GM23248 (cell line): ENCODE measurements at places on chromosomes 4 and X.

GRCh38 chr4:173436149-173436579 lies 37.2 kb upstream of the SCRG1 start:
- no peaks in the 10 kb centered on the region for H3K27me3 ChIP-seq
- peak overlapping the region; percentile 14; the same call in 1 of the 2 replicates for H3K4me3 ChIP-seq
- H3K4me1 ChIP-seq, result peaks cover 14% of the 10 kb centered on the region
- peak; percentile 91 for DNase-seq

DNA sequence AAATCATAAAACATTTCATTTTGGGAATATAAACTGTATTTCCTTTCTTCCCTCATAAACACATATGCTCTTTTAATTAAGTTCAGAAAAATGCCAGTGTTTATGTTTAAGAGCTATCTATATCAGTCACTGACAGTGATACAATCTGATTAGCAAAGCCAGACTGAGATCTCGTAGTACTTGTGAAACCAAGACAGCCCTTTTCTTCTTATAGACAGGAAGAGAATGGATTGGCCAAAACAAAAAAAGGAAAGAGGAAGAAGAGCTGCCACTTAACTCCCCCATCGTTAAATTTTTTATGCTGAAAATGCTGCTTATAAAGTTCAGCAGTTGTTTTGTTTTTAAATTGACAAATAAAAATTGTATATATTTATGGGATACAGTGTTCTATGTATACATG lies 87.4 kb downstream of the PLAC1 start:
- H3K27me3 ChIP-seq, result no peaks in the 10 kb centered on the region
- no peaks in the 10 kb centered on the region for H3K36me3 ChIP-seq
- H3K4me3 ChIP-seq, result no peak overlapping the region
- no peak overlapping the region for H3K27ac ChIP-seq
- no peak for DNase-seq

DNA sequence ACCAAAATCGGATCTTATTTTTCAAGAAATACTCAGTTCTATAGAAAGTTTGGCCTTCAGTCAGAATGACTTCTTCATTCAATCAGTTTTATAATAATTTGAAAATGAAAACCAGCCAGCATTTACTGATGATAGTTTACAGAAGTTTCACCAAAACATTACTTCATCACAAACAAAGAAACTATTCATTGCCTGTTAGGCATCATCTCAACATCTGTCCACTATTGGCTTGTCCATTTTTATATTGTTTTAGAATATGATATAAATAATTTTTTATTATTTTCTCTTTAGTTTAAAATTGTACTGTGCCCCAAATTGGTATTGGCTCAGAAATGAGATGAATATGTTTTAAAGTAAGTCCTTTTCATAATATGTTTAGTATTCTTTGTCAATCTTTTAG lies 38.4 kb downstream of the FAT4 start:
- H3K27ac ChIP-seq, result no peak overlapping the region
- no peaks in the 10 kb centered on the region for H3K4me1 ChIP-seq
- no peaks in the 10 kb centered on the region for H3K36me3 ChIP-seq
- no peaks in the 10 kb centered on the region for H3K27me3 ChIP-seq
- no peak for DNase-seq

GRCh38 chrX:74063426-74064155 lies 240.4 kb upstream of the ZCCHC13 start:
- no peak overlapping the region for H3K4me3 ChIP-seq
- H3K36me3 ChIP-seq, result no peaks in the 10 kb centered on the region
- no peak for DNase-seq
- H3K27ac ChIP-seq, result no peak overlapping the region
- no peaks in the 10 kb centered on the region for H3K27me3 ChIP-seq

GRCh38 chr4:153137159-153137558 lies 67.1 kb upstream of the TRIM2 start:
- DNase-seq, result peak; percentile 98
- H3K27me3 ChIP-seq, result no peaks in the 10 kb centered on the region
- H3K36me3 ChIP-seq, result no peaks in the 10 kb centered on the region

DNA sequence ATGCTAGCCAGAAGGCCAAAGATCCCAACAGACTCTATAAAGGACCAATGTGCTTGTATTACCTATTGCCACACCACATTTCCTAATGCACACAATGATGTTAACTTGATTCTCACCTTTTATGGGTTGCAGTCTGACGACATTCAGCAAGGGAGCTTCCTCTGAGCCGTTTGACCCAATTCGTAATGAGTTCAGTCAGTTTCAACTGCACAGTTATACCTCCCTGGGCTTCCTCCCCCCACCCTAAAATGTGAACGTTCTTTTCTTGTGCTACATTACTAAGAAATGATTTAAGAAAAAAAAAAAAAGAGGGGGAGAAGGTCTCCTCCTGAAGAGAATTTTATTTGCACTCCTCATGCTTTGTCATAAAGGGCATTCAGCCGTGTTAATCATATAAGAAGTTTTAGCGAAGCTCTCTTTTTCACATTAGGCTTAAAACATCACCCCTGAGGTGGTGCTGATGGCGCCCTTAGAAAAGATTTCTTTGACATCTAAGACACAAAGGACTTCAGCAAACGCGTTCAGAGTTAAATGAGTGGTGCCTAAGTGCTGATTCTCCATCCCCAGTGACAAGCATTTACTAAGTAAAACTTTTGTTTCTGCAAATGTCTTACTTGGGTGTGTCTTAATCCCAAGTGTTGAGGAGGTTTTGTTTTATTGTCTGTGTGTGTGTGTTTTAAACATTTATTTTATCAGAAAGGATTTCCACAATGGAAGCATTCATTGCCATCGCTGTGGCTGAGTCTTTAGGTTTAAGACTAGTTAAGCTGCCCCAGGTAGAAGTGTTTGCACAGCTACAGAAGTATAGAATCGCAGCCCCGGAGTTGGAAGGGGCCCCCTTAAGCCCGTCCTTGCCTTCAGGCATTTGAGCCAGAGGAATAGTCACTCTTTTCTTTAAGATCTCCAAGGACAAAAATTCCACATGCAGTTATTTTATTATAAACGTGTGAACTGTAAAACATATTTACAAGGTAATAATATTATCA lies 15.2 kb upstream of the GPC3 start:
- no peak for DNase-seq
- H3K27me3 ChIP-seq, result no peaks in the 10 kb centered on the region
- no peaks in the 10 kb centered on the region for H3K4me1 ChIP-seq
- H3K36me3 ChIP-seq, result no peaks in the 10 kb centered on the region

- no peaks in the 10 kb centered on the region for H3K27me3 ChIP-seq
- no peaks in the 10 kb centered on the region; the same call in 1 of the 2 replicates for H3K4me1 ChIP-seq
- no peak overlapping the region for H3K4me3 ChIP-seq
- no peak overlapping the region for H3K27ac ChIP-seq
Measured at GRCh38 chr4:163071308-163071707, 95.4 kb downstream of the NAF1 start.

DNA sequence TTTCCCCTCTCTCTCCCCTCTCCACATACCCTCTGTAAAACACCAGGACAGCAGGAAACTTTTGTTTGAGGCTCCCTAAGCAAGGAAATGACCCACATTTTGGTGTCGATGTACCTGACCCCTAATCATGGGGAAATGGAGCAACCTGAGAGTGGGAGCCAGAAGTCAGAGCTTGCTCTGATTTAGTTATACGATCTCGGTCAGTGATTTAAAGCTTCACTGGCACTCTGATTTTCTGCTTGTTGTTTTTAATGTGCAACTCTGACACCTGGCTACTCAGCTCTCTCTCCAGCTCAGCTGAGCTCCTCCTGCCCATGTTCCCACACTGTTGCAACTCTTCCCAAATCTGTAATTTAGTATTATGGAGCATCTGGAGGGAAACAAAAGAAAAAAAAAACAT lies 408.6 kb downstream of the ADAM29 start:
- H3K4me3 ChIP-seq, result no peak overlapping the region
- DNase-seq, result no peak
- no peak overlapping the region for H3K27ac ChIP-seq

- H3K36me3 ChIP-seq, result no peaks in the 10 kb centered on the region
- no peaks in the 10 kb centered on the region for H3K4me1 ChIP-seq
- H3K27me3 ChIP-seq, result no peaks in the 10 kb centered on the region
- H3K4me3 ChIP-seq, result no peak overlapping the region
- no peak for DNase-seq
- H3K27ac ChIP-seq, result no peak overlapping the region
Measured at GRCh38 chrX:74085642-74086236, 218.2 kb upstream of the ZCCHC13 start.

GRCh38 chr4:189802884-189803283 lies 137.8 kb upstream of the FRG1 start:
- no peak overlapping the region for H3K27ac ChIP-seq
- H3K27me3 ChIP-seq, result no peaks in the 10 kb centered on the region
- no peak overlapping the region for H3K4me3 ChIP-seq
- no peak for DNase-seq
- no peaks in the 10 kb centered on the region for H3K4me1 ChIP-seq
- H3K36me3 ChIP-seq, result no peaks in the 10 kb centered on the region

DNA sequence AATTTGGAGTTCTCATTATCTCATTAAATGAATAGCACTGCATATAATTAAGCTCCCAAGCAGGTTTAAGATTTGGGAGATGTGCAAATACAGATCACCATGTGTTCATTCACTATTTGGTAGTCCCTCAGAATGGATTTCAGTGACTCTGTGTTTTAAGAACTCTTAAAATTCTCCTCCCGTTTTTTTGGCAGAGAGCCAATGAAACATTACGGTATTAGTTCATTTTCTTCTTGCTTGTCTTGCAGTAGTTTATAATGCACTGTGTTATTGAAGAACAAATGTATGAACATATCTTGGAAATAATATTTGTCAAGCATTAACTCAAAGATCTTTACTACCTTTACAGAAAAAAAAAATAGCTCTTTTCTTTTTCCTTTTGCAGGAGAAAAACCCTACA lies 32.7 kb downstream of the KLF3 start:
- peaks cover 72% of the 10 kb centered on the region for H3K36me3 ChIP-seq
- H3K27ac ChIP-seq, result no peak overlapping the region
- peaks cover 14% of the 10 kb centered on the region for H3K4me1 ChIP-seq

GRCh38 chrX:2955281-2955680 lies 26.1 kb upstream of the ARSD start:
- DNase-seq, result no peak
- no peaks in the 10 kb centered on the region for H3K4me1 ChIP-seq
- no peaks in the 10 kb centered on the region for H3K36me3 ChIP-seq
- no peak overlapping the region for H3K4me3 ChIP-seq

- H3K4me3 ChIP-seq, result no peak overlapping the region
- H3K27ac ChIP-seq, result no peak overlapping the region
- no peaks in the 10 kb centered on the region for H3K27me3 ChIP-seq
- DNase-seq, result no peak
- peaks cover 13% of the 10 kb centered on the region for H3K4me1 ChIP-seq
Measured at GRCh38 chrX:22059775-22060174, 27.6 kb downstream of the PHEX start.

- no peak for DNase-seq
- no peak overlapping the region for H3K4me3 ChIP-seq
- no peaks in the 10 kb centered on the region for H3K36me3 ChIP-seq
- H3K27me3 ChIP-seq, result no peaks in the 10 kb centered on the region; the same call in 1 of the 2 replicates
- no peak overlapping the region for H3K27ac ChIP-seq
Measured at GRCh38 chr4:6190486-6190885, 9.9 kb downstream of the JAKMIP1 start.

DNA sequence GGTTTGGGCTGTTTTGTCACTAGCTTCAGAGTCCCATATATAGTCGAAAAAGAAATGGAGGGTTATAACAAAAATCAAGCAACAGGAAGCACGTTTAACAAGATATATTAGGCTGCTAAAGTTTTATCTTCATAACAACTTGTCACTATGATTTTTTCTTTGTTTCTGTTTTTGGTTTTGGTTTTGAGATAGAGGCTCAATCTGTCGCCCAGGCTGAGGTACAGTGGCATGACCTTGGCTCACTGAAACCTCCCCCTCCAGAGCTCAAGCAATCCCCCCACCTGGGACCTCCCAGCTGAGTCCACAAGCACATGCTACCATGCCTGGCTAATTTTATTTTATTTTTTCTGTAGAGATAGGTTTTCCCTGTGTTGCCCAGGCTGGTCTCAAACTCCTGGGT lies 2664.4 kb downstream of the ARAP2 start:
- H3K27me3 ChIP-seq, result no peaks in the 10 kb centered on the region
- H3K4me1 ChIP-seq, result no peaks in the 10 kb centered on the region
- no peak for DNase-seq
- H3K27ac ChIP-seq, result no peak overlapping the region
- no peaks in the 10 kb centered on the region for H3K36me3 ChIP-seq

GRCh38 chrX:39728852-39729598 lies 368.7 kb downstream of the BCOR start:
- H3K36me3 ChIP-seq, result no peaks in the 10 kb centered on the region
- no peaks in the 10 kb centered on the region for H3K27me3 ChIP-seq
- H3K27ac ChIP-seq, result no peak overlapping the region
- H3K4me1 ChIP-seq, result peaks cover 26% of the 10 kb centered on the region
- DNase-seq, result no peak

GRCh38 chrX:134688839-134689238 lies 30.6 kb upstream of the PLAC1 start:
- no peaks in the 10 kb centered on the region for H3K36me3 ChIP-seq
- H3K4me1 ChIP-seq, result peaks cover 36% of the 10 kb centered on the region
- DNase-seq, result peak; percentile 78
- no peak overlapping the region; the same call in 1 of the 2 replicates for H3K4me3 ChIP-seq
